ENCODE measurements at places on chromosomes 12 and 14.

GRCh38 chr14:74281069-74281468 lies 21.7 kb downstream of the ABCD4 start:
- DNase-seq: no peak

GRCh38 chr12:128695697-128696096 lies 128.1 kb downstream of the SLC15A4 start:
- DNase-seq: no peak

DNA sequence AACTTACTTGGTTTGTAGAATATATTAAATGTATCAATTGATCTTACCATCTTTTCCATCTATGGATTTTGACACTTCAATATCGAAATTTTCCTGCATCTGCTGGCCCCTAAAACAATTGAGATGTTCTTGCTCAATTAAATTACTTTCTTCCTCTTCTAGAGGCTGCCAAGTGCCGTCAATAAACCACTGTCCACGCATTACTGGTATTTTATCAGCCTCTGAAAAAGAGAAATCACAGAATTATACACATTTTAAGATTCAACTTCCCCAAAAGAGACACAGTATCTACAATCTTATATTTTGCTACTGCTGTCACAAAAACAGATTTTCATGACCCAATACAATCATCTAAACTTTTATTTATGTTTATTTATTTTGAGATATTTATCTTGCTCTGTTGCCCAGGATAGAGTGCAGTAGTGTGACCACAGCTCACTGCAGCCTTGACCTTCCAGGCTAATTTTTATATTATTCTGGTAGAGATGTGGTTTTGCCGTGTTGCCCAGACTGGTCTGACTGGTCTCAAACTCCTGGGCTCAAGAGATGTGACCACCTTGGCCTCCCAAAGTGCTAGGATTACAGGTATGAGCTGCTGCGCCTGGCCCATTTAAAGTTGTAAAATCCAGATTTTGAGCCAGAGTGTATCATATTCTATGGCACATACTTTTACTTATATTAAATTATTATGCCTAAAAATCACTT lies 49.3 kb downstream of the DDHD1 start:
- no peak for DNase-seq

GRCh38 chr12:100963381-100963780 lies 168.8 kb downstream of the ANO4 start:
- no peak for DNase-seq

DNA sequence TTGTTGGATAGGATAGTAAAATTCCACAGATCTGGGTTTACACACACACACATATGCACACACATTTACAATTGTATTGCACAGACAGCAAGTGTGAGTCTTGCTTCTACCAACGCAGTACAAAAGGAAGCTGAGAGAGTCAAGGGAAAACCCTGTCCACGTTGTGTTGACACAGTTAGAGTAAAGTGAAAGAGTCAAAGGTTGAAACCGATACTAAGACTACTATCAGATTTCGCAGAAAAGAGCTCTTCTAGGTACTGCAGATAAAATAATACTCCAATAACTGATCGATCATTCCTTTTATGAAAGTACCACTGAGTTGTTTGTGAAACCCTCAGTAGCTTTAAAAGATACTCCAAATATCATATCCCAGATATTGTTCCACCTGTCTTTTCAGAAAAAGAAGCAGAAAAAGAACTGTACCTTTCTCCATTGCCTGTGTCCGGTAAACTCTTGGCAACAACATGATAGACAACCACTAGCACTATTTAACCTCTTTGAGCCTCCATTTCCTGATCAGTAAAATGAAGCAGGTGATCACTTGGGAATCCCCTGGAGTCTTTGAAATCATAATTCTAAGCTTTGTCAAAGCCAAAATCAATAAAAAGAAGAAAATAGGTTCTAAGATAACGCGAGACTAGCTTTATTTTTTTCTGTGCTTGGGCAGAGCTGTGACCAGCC lies 224.6 kb upstream of the FOXN3 start:
- DNase-seq: no peak

DNA sequence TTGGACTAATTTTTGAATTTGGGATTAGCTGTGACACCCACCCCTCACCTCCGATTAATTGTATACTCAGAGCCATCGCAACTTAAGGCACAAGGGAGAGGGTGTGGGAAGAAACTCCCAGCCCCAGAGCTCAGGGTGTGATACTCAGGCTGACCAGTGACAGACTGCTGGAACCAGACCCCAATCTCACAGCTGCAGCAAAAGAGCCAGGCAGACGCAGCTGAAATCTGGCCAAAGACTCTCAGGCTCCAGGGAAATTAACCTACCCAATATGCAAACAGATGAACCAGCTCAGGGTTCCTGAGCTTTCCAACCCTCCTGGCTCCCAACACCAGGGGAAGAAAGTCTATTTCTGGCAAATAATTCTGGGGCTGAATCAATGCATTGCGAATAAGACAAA lies 30.5 kb downstream of the ANAPC7 start:
- no peak for DNase-seq

DNA sequence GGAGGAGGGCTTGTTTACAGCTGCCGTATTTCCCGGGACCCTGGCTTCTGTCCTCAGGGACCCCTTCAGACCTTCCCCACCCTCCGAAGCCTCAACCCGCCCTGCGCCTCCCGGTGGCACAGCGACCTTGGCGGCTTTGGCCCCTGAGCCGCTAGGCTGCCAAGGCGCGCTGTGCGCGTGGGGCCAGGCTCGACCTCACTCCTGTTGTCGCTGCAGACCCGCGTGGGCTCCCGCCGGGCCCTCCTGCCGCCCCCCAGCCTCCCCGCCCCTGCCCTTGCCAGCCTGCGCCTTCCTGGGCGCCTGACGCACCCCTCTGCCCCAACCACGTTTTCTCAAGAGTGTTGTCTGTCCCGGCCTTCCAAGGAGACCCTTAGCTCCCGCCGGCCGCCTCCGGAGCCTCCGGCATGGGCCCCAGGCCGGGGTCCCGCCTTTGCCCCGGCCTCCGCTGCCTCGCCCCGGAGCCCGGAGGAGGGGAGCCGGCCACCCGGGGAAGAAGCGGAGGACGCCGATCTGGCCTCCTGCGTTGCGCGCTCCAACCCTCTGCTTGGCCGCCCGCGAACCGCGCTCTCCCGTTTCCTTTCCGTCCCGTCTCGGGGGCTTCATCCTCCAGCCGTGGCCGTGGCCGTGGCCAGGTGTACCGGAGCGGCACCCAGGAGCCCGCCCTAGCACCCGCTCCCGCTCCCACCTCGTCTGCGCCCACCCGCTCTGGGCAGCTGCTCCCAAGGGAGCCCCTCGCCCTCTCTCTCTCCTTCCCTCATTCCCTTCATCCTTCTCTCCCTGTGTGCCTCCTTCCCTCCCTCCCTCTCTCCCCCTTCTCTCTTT lies 19.9 kb downstream of the PPP2R5C start:
- DNase-seq: no peak

DNA sequence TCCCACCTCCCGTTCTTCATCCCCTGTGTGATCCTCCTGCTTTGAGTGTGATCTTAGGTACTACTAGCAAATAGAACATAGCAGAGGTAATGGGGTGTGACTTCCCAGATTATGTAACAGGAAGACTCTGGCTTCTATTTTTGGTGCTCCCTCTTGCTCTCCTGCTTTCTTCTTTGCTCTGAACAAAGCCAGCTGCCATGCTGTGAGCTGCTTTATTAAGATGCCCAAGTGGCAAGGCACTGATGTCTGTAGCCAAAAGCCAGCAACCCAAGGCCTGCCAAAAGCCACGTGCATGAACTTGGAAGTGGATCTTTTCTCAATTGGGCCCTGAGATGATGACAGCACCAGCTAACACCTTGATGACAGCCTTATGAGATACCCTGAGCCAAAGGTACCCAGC lies 5.8 kb upstream of the MFAP5 start:
- DNase-seq: no peak

DNA sequence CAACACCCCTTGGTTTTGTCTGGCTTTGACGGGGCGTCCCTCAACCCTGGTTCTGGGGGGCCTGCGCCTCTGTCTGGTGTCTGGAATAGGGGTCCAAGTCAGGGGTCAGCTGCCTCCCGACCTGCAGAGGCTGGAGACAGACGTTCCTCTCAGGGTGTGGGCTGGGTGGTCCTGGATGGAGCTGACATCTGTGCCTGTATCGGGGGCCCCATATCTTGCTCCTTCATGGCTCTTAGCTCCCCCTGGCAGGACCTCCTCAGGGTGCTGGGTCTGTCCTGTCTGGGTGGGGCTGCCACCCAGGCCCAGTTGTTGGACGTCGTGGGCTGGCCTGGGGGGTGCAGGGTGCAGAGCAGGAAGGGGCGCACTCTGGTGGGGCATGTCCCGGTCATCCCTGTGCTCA lies 374.8 kb downstream of the TMEM121 start:
- no peak for DNase-seq

GRCh38 chr12:131747276-131748177 lies 36.6 kb downstream of the SFSWAP start:
- DNase-seq: no peak

GRCh38 chr12:103560604-103561101 lies 26.4 kb upstream of the STAB2 start:
- DNase-seq: no peak

GRCh38 chr12:56724701-56724971 lies 463 bp downstream of the NACA start:
- no peak for DNase-seq

DNA sequence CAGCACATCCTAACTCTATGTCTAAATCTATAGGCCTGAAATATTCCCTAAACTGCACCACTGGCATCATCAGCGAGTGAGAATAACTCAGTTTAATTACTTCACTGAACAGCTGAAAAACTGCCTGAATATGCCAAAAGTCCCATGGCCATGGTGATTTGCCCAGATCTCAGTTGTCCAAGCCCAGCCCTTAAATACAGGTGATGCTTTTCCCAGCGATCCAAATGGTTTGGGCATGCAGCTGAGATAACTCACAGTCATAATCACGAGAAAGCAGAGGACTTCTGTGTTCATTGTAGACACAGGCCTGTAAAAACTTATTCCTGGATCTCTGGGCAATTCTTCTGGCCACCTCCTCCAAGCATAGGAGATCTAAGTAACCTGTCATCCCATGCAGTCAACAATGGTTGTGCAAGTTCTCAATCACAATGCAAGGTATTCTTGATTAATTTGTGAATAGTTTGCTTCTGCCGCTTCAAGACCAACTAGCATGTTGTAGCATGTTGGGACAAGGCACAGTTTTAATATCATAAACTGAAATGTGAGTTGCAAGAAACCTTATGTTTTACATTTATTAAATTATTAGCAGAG lies 40.5 kb downstream of the DUSP6 start:
- no peak for DNase-seq

- no peak for DNase-seq
These were observed 57.2 kb downstream of the TTLL5 start for GRCh38 chr14:75718199-75718598.

- no peak for DNase-seq
These were observed 133.2 kb downstream of the MGAT4C start for GRCh38 chr12:86122846-86123468.

GRCh38 chr14:102196039-102196901 lies 56.6 kb downstream of the WDR20 start:
- DNase-seq: no peak

- no peak for DNase-seq
These were observed 124.1 kb upstream of the LGR5 start for GRCh38 chr12:71315328-71315985.

GRCh38 chr14:100323942-100324307 lies 786 bp downstream of the SLC25A47 start:
- DNase-seq: no peak

DNA sequence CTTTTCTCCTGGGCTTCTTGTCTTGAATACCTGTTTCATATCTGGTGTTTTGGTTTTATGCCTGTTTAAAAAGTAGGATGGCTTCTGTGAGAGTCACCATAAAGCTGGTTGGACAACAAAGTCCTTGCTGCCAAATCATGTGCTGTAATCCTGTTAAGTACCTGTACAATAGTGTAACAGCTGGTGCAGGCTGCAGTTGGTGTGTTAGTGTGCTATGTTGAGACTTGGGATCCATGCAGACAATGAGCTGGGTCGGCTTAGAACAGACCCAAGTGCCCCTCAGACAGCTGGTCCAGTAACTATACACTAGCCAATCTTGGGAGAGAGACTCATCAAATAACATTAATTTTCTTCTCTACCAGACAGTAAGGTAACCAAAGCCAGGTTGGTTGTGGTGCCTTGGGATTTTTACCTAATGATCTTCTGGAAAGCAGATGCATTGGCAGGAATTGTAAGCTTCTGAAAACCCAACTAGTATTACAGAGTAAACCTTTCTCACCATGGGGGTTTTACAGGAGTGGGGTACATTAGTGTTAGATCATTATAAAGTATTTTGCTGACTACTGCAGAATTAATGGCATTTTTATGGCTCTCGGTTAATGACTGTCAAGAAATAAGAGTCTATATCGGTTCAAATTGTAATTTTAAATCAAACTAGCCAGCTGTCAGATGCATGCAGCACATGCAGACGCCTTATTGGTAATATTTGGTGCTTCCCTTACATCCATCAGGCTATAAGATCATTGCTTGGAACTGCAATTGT lies 231.2 kb downstream of the PDZRN4 start:
- DNase-seq: no peak

GRCh38 chr12:93128332-93128707 lies 199.2 kb upstream of the EEA1 start:
- DNase-seq: no peak

DNA sequence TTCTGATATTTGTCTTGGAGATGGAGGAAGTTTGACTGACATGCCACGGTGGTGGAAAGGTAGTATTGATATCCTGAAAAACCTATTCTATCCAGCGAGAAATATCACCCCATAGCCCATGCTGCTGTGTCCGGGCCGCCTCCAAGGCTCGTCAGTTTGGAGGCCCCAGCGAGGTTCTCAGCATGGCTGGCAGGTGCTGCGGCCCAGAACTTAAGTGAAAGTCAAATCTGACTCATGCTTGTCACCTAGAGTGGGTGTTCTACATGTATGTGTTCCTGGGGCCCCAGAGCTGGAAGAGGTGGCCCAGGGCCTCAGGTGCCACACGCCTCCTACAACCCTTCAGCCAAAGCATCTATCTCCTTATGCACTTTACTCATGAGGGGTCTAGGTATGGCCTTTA lies 92.9 kb downstream of the GCH1 start:
- DNase-seq: no peak

DNA sequence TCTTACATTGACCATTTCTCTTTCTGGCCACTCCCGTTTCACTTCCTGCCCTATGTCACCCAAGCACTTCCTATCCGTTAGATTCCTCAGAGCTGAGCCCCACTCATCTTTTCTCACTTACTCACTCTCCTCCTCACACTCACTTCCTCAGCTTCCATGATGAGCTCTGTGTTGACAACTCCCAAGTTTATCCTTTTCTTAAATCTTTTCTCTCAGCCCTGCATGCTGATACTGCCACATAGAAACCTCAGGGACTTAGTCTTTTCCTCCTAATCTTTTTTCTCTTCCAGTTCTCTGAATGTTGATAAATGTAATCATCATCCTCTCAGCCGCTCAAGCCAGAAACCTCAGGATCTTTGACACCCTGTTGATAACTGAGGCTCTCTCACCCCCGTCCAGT lies 99.6 kb downstream of the ANO6 start:
- DNase-seq: no peak

- no peak for DNase-seq
These were observed 1.7 kb downstream of the IRAK3 start for GRCh38 chr12:66190519-66191370.

DNA sequence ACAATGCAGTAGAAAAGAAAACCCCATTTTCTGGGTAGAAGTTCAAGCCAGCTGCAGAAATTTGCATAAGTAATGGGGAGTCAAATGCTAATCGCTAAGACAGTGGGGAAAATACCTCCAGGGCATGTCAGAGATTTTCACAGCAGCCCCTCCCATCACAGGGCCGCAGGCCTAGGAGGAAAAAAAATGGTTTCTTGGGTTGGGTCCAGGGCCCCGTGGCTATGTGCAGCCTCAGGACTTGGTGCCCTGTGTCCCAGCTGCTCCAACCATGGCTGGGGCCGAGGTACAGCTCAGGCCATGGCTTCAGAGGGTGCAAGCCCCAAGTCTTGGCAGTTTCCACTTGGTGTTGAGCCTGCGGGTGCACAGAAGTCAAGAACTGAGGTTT lies 14.6 kb downstream of the OR10P1 start:
- no peak for DNase-seq

Measured in stimulated activated CD8-positive, alpha-beta memory T cell treated with anti-CD3 and anti-CD28 coated beads, Interleukin-7, amount 100 ng/mL, for 1 hour (primary cell).